ENCODE measurements at places on chromosomes 5 and 9.
A peak's percentile ranks its signal among the peaks of the same experiment; 100 is the strongest.

GRCh38 chr9:95342571-95342970, 25.1 kb upstream of the FANCC start:
- no peak for DNase-seq

- no peak for DNase-seq
These were observed 12.5 kb upstream of the CXCL14 start for GRCh38 chr5:135591277-135591676.

DNA sequence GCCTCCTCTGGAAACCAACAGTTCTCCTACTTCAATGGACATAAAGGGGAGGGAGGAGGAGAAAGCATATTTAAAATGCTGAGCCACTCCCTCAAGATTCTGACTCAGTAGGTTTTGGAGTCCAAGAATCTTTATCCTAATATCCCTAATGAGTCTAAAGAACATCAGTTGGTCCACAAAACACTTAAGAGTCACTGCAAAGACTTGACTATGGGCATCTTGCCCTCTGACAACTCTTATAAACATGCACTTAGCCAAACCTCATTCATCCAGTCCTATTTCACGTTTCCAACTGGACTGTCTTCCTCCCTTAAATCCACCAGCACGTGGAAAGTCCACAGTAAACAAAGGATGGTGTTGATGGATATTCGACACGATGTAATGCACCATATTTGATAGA, 172.5 kb downstream of the FAM114A2 start:
- DNase-seq: no peak

DNA sequence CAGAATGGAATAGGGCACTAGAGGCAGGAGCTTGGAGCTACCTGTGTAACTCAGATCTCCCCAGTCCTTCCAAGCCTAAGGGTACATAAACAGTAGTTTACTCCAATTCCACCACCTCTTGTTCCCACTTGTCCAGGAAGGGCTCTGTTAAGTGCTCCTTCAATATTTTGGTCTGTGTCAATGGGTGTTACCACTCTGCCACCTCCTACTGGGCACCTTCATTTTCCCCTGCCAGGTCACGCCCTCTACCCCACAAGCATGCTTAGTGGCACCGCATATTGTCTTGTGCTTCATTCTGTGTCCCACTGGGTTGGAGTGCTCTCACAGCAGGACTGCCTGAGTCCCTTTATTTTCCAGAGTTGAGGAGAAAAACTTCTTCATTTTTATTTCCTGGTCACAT, 459.8 kb downstream of the ARHGEF28 start:
- DNase-seq: no peak

GRCh38 chr9:101455656-101456240, 20.2 kb upstream of the ALDOB start:
- DNase-seq: no peak

DNA sequence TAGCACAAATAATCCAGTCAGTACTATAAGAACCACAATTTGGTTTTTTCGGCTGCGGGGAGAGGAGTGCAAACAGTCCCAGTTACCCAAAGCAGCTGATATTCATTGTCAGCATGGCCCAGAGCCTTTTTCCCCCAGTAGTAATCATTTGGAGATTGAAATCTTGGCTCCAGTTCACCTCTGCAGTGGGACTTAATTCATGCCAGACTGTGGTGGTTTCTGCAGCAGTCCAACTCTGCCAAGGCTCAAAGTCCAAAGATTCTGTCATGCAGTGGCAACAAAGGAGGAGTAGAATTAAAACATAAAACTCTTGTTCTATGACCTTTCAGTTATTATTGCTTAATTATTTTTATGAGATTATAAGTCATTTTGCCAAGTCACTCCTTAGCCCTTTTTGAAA, 25.0 kb upstream of the TRIM36 start:
- no peak for DNase-seq

GRCh38 chr9:88897081-88897480, 94.2 kb upstream of the S1PR3 start:
- no peak for DNase-seq

DNA sequence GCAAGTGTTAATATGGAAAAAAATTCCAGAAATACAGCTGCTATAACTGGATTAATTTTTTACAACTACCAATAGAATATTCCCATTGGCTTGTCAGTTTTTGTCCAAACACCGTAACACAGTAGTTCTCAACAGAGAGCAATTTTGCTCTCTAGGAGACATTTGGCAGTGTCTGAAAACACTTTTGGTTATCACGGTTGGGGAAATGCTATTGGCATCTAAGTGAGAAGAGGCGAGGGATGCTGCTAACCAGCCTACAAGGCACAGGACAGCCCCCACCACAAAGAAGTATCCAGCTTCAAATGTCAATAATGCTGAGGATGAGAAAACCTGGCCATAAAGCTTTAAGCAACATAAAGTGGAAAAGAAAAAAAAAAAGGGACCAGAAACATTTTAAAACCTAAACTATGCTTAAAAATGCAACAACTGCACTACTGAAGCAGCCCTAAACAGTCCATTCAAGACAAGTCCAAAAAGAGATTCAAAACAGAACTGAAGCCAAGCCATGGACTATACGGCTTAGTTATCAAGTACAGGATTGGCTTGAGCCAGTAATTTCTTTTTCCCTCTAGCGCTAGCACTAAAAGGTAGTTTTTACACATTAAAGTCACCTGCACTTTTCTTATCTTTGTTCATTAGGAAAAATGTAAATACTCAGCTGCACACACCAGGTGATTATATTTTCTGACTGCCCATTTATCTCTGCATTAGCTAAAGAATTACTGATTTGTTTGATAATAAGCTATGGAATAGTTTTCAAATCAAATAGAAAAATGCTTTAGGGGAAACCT, 83.9 kb downstream of the NR3C1 start:
- DNase-seq: peak; percentile 10

- DNase-seq: no peak
These were observed 503.6 kb downstream of the ELAVL2 start for GRCh38 chr9:23322392-23322791.

GRCh38 chr9:90141723-90142122, 500.9 kb downstream of the DIRAS2 start:
- peak; percentile 64 for DNase-seq

DNA sequence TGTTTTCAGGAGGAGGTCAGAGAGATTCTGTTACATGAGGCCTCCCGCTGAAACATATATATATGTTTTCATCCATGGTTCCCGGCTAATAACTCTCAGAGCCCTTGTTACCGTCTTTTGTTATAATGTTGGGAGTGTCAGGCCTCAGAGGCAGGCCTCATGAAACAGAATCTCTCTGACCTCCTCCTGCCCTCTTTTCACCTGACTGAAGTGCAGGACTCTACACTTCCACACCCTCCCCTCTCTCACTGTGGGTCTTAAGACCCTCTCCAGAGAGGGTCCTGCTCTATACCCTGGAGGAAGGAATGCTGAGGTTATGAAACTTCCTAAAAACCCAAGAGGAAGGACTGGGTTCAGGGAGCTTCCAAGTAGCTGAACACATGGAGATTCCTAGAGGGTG, 28.5 kb upstream of the PTGER4 start:
- no peak for DNase-seq

DNA sequence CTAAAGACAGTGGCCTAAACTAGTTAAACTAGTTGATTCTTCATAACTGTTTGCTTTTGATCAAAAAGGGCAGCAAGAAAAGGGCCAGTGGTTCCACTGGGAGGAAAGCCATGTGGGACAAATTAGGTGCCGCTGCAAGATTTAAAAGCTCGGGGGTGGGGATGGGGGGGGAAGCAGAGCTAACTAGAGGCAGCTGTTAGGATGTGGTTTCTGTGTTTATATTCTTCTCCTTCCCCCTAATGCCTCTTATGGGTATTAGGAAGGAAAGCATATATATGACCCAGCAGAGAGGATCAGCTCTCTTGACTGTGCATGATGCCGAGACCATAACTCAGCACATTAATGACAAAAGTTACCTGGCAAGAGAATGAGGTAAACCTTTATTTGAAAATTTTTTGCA, 65.7 kb downstream of the EFNA5 start:
- DNase-seq: no peak

- DNase-seq: peak; percentile 4
These were observed 739.3 kb upstream of the ZNF608 start for GRCh38 chr5:125485771-125486170.

All from NCI-H1105 treated with DMSO at 0.1 percent for 48 hours (cell line).